ENCODE measurements at places on chromosomes 6 and 20. TPM values are rescaled to one million over a fixed set of nuclear protein-coding genes. Genes with fewer than 3 reads are reported as not detected.

The GSTA4 gene
- 24.1 TPM for total RNA-seq

The GTSF1L gene
- not detected for total RNA-seq

The DAAM2 gene
- 61.9 TPM for total RNA-seq

The LPA gene
- 0.36 TPM for total RNA-seq

The PMEPA1 gene
- 26.3 TPM for total RNA-seq

The FOXQ1 gene
- 1.7 TPM for total RNA-seq

The THBS2 gene
- total RNA-seq, result 104 TPM

The APOM gene
- total RNA-seq, result 0.53 TPM

The ME1 gene
- total RNA-seq, result 30.5 TPM

The HLA-DRB5 gene
- 56.6 TPM for total RNA-seq

The COL10A1 gene
- 0.09 TPM for total RNA-seq
